ENCODE measurements at places on chromosomes 7 and 10.

DNA sequence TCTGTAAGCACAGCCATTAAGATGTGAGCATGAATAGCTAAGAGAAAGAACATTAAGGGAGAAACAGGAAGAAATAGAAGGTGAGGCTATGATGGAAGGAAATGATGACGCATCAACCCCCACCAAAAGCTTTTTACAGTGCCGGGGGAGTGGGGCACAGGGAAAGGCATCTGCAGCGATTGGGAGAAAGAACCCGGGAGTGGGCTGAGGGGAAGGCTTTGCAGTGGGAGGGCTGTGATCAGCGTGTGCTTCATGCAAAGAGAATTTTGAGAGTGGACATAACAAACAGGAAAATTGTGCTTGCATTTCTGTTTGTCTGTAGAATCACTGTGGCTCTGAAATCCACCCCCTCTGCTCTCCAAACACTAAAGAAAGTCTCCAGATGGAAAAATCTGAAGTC, 250.8 kb downstream of the KCNMA1 start:
- DNase-seq, result no peak

- peak; percentile 33 for DNase-seq
These were observed at the start of gene BLVRA for GRCh38 chr7:43758029-43758821. Gene BLVRA, plus strand, starts transcription at chr7:43758680. Its CDS starts 12,479 bp downstream, at chr7:43771159.

GRCh38 chr7:93228302-93228701, 2.0 kb upstream of the HEPACAM2 start:
- no peak for DNase-seq

DNA sequence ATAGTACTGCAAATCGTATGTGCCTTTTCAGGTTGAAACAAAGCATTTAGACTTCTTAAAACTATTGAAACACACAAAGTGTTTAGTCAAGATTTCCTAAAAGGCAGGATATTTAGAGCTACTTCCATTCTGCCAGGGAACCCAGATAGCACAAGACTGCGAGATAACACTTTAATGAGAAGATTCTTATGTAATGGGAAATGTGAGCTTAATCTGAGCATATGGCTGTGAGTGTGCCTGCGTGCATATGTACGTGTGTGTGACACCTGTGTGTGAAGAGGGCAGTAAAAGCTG, 14.3 kb upstream of the JCAD start:
- DNase-seq, result no peak

DNA sequence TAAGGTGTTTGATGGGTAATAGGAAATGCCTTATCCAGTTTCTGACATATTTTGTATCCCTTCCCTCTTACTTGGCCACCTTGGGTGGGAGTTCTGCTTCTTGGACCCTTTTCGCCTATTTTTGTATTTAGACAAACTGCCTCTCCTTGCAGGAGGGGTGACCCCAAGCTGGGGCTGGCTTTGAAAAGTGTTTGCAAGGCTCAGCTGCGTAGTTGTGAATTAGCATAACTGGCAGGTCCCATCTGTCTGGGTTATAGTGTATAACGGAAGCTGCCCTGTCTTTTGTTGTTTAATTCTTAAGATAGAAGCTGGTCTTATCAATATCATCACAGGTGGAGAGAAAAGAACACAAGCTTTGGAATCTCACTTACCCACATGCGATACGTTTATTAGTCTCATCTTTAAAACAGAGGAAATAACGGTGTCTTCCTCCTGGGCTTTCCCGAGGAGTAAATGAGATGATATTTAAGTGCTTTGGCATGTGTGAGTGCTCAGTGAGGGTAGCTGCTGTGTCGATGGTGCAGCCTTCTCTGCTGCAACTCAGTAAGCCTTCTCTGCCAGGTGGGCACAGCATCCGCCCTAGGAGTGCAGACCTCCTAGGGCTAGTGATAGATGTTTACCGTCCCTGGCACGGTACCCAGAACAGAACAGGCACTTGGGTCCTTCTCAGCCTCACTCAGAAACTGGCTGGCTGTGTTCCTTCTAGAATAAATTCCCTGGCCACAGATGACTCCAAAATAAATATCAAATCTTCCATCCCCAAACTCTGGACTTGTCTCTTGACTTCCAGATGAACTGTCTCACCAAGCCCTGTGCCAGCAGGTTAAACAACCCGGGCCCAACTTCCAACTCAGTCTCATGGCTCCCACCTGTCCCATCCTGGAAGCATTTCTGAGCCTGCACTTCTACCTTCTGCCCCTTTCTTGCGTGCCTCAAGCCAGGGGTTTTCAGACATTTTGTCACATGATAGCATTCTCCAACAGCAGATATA, 227.3 kb downstream of the GFRA1 start:
- no peak for DNase-seq

GRCh38 chr10:34229917-34230316, 585.2 kb downstream of the PARD3 start:
- DNase-seq, result no peak

DNA sequence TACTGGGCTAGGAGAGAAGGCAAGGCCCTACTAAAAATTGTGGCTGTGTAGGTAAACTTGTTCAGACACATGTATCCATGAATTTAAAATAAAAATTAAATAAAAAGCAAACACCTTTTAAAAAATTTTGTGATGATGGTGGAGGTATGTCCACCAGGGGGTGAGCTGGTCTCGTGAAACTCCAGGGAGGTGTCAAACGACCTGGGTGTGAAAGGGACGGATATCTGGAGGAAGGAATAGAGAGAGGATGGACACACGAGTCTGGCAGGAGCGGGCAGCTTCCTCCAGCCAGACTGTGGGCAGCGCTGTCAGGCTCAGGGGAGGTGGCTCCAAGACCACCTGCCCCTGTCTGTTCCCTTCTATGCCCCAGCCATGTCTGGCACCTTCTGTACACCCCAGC, 34.8 kb upstream of the DMBT1 start:
- no peak for DNase-seq

DNA sequence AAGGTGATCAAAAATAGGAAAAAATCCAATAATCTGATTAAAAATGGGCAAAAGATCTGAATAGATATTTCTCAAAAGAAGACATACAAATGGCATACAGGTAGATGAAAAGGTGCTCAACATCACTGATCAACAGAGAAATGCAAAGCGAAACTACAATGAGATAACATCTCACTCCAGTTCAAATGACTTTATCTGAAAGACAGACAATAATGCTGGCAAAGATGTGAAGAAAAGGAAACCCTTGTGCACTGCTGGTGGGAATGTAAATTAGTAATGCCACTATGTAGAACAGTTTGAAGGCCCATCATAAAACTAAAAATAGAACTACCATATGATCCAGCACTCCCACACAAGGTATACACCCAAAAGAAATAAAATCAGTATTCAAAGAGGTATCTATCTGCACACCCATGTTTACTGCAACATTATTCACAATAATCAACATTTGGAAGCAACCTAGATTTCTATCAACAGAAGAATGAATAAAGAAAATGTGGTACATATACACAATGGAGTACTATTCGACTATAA, 85.0 kb downstream of the LRRN3 start:
- DNase-seq, result no peak

DNA sequence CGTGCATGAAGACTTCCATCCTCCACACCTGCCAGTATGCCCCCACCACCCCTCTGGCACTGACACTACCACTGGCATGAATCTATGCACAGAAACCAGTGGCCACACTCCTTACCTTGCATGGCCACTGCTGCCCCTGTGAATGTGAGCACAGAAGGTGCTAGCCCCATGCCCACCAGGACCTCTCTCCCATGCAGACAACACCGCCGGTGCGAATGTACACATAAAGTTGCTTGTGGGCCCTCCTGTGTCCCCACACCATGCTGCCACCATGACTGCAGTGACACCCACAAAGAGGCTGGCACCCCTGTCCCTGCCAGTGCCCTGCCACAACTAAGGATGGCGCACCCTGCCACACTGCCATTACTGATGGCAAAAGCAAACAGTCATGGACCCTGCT, 289.5 kb upstream of the KCND2 start:
- no peak for DNase-seq

GRCh38 chr10:22712956-22713852, 1.2 kb downstream of the PIP4K2A start:
- DNase-seq, result no peak

DNA sequence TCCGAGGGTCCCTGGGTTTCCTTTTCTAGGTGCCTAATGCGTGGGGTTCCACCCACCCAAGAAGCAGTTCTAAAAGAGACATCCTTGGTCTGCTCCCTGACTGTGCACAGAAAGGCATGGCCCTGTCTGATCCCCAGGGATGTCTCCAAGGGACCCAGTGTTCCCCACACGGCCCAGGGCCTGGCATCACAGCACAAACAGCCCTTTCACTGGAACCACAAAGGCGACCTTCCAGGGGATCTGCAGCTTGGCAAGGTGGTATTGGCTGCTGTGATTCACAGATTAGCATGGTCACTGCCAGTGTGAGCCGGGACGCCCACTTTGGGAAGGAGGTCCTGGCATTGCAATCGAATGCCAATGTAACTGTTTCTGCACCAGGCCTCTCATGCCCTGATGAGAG, 6.4 kb downstream of the KCNMA1 start:
- no peak for DNase-seq
